ENCODE measurements at places on chromosomes 16 and 17. TPM values are rescaled to one million over a fixed set of nuclear protein-coding genes. Genes with fewer than 3 reads are reported as not detected.
A peak's percentile ranks its signal among the peaks of the same experiment; 100 is the strongest.

TMIGD1 gene
- not detected for total RNA-seq

- DNase-seq, result peak; percentile 11
These were observed 110.0 kb downstream of the N4BP1 start for GRCh38 chr16:48499923-48500381.

- no peak for DNase-seq
These were observed 98.9 kb downstream of the SOCS1 start for GRCh38 chr16:11157143-11157542.

GRCh38 chr16:85709766-85710585 is 21.2 kb upstream of the GINS2 start:
- DNase-seq, result no peak

ALOX15 gene
- 0.41 TPM for total RNA-seq

DNA sequence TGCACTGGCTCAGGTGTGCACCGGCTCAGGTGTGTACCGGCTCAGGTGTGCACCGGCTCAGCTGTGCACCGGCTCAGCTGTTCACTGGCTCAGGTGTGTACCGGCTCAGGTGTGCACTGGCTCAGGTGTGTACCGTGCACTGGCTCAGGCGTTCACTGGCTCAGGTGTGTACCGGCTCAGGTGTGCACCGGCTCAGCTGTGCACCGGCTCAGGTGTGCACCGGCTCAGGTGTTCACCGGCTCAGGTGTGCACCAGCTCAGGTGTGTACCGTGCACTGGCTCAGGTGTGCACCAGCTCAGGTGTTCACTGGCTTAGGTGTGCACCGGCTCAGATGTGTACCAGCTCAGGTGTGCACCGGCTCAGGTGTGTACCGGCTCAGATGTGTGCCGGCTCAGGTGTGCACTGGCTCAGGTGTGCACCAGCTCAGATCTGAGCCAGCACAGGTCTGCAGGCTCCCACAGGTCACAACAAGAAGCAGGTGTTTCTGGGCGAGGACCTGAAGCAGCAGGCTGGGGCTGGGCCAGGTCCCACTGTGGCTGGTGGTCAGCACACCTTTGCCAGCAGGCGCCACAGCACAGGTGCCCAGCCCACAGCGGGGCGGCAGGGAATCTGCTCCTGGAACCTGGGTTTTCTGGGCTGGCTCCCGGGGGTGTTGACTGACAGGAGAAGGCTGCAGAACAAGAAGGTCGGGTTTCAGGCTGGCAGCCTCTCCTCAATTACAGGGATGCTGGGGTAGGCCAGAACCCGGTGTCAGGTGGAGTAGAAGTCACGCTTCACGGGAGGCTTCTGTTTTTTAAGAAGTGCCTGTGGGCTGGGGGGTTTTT is 17.2 kb downstream of the METRNL start:
- DNase-seq, result no peak

APOBR gene
- total RNA-seq, result 0.10 TPM

DNA sequence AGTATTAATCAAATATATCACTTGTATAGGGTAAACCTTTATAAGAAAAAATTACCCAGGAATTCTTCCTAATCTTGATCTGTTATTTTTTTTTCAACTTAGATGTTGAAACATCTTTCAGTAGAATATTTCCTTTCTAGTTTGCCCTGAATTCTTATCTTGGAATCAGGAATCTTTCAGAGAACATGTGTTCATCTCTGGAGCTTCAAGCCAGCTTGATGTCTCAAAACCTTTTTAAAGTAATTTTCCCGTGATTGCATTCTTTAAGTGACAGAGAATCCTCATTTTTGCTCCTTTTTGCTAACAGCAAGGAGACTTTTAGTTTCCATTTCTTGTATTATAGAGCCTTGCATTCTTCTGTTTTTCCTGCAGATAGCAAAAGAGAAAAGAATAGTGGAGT is 90.8 kb downstream of the ELAC2 start:
- no peak for DNase-seq

- no peak for DNase-seq
These were observed 53.6 kb downstream of the ABAT start for GRCh38 chr16:8727857-8728618.

DHX58 gene
- 6.5 TPM for total RNA-seq

ASIC2 gene
- not detected for total RNA-seq

DNA sequence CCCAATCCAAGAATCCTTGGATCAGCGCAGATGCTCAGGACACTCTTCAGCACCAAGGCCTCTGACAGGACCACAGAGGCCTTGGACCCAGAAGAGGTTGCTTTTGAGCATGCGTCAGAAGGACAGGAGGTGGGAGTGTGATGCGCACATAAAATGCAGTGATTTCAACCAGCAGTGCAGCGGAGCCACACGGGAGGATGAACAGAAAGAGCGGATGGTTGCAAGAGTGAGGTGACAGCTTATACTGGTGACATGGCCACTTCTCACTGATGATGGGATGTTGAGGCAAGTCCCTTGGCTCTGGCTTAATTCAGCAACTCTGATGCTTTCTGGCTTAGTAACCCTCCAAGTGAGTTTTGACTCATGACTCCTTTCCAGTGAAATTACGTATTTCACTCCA is 25.2 kb upstream of the ERN1 start:
- DNase-seq, result no peak

DNA sequence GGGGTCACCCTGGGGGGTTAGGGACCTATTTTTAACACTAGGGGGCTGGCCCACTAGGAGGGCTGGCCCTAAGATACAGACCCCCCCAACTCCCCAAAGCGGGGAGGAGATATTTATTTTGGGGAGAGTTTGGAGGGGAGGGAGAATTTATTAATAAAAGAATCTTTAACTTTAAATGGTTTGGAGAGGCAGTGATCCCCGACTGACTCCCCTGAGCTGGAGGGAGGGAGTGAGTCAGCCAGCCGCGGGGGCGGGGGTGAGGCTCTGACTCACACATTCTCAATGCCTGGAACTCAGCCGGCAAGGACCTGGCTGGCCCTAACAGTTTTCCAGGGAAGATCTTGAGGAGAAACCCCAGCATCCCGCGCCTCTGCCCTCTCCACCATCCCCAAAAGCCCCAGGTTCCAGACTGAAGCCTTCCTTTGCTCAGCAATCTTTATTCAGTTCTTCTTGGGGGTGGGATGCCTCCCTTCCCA is 1.5 kb downstream of the HCFC1R1 start:
- peak; percentile 62 for DNase-seq

DNA sequence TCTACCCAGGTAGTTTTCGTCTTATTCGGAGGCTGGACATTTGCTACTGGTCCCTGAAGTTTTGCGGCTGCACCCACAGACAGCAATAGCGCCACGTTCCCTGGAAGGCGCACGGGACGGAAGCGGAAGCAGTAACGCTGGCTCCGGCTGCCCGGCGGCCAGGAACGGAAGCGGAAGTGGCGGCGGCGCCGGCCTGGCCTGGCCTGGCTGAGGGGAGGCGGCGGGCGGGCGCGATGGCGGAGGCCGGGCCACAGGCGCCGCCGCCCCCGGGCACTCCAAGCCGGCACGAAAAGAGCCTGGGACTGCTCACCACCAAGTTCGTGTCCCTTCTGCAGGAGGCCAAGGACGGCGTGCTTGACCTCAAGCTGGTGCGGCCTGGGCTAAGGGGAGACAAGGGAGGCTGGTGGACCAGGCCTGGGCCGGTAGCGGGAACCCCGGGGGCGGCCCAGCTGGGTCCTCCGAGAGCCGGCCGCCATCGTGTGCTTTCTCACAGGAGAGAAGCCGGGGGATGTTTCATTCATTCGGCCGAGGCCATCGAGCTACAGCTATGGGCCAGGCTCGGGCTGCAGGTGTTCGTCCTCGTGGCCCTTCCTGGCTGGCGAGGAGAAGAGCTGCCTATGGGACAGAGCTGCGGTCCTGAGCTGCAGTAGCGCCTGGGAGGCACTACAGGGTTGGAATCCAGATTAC is at the start of gene E2F4:
TSS of gene E2F4 (plus strand) at position 161 of the 687 bp plus-strand sequence. CDS start at position 234, 73 bp downstream.
- peak; percentile 94 for DNase-seq

RPH3AL gene
- total RNA-seq, result 6.9 TPM

IST1 gene
- total RNA-seq, result 162 TPM

LPCAT2 gene
- not detected for total RNA-seq

CKLF gene
- 122 TPM for total RNA-seq

DNA sequence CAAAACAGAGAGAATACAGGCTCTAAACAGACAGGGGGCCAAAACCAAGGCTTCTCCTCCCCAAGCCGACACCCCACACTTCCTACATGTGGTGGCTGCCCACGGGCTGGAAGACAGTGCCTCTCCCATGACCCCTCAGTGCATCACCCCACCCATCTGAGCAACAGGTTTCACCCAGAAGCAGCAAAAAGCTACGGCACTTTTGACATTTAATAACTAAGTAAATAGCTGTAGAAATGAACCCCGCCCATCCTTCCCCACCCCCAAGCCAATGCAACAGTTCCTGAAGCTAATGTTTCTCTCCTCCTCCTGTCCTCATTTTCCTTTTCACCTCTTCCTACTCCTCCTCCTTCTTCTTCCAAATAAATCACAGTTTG is 9.9 kb upstream of the SOX9 start:
- no peak for DNase-seq

GRCh38 chr17:7992516-7992915 is 9.9 kb upstream of the GUCY2D start:
- no peak for DNase-seq

DNA sequence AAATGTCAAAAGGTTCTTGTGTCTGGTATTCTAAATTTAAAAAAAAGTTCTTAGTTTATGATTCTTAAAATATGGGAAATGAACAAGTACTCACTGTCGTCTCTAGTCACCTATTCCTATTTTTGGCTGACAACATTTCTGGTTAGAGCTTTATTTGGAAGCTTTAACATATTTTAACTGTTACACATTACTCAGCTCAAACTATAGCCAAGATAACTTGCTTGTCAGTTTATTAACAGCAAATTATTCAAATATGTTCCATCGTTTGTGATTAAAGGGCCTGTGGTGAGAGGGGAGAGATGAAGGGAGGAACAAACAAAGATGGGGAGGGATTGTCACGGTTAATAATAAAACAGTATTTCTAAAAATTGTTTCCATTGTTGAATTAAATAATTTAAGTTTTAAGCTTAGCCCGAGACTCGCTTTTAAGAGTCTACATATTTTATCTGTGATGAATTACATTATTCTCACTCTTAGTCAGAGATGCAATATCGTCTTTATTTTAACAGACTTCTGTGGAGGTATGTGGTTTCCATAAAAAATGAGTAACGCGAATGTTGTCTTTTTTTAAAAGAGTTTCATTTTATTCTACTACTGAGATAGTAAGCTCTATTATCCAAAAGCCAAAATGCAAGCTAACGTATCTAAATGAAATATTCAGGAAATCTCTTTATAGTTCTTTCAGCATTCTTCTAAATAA is 321.9 kb upstream of the PMFBP1 start:
- DNase-seq, result no peak

- no peak for DNase-seq
These were observed 11.1 kb downstream of the HS3ST3B1 start for GRCh38 chr17:14311981-14312380.

- no peak for DNase-seq
These were observed 21.1 kb downstream of the STH start for GRCh38 chr17:46020023-46020761.

DNA sequence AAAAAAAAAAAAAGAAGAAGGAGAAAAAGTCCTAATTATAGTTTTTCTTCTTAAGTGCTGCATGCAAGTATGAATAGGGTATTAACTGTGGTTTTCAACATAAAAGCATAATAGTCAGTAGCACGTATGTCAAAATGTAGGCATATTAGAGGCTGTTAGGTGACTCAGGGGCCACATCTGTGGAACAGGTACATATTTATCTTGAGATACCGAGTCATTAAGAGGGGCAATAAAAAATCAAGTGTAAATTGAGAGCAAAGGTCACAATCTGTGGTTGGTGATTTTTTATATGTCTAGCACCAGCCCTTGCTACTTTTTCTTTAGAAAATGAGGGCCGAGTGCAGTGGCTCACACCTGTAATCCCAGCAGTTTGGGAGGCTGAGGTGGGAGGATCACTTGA is 1113.8 kb upstream of the RBFOX1 start:
- DNase-seq, result no peak

TRIM72 gene
- total RNA-seq, result not detected

Measured in G401 (cell line).